AG09319 (cell line): ENCODE measurements at places on chromosomes 7 and 10.

- no peak for DNase-seq
Measured at GRCh38 chr10:132335189-132336063, 3.4 kb downstream of the LRRC27 start.

DNA sequence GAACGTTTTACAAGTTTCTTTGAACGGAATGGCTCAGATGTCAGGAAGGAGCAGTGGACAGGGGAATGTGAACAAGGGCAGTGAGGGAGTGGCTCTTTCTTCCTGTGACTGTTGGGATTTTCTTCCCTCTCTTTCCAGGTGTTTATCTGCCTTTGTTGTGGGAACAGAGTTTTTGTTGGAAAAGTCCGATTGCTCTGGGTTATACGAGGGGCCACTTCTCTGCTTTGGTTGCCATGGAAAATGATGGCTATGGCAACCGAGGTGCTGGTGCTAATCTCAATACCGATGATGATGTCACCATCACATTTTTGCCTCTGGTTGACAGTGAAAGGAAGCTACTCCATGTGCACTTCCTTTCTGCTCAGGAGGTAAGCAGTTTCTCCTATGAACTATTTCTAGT is 41.4 kb downstream of the ZRANB1 start:
- no peak for DNase-seq

GRCh38 chr7:39406467-39406866 is 159.7 kb upstream of the YAE1 start:
- DNase-seq: no peak

DNA sequence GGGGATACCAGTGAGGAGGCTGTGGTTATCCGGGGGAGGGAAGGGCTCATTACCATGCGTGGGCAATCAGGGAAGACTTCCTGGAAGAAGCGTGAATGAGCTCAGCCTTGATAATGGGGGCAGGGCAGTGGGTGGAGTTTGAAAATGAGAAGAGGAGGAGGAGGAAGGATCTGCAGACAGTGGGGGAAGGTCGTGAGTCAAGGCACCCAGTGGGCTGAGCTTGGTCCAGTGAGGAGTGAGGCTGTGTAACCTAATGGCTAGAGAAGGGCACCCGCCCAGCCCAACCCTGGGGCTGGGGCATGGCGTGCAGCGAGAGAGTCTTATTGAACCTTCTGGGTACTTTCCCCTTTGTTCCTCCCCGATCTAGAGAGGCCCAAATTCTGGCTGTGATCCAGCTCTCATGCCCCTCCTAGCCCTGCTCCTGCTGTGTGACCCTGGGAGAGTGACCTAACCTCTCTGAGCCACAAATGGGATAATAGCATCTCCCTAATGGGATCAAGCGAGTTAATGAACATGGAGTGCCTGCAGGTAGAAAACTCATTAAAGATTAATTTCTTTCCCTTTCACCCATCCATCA is 31.5 kb downstream of the CLIP2 start:
- DNase-seq: no peak

GRCh38 chr7:44272981-44273380 is 52.4 kb downstream of the CAMK2B start:
- DNase-seq: no peak

GRCh38 chr7:153087498-153087897 is 327.9 kb downstream of the ACTR3B start:
- DNase-seq: no peak
